Caudate nucleus (tissue), 63 donors: ENCODE measurements at places on chromosomes 2 and 18.

DNA sequence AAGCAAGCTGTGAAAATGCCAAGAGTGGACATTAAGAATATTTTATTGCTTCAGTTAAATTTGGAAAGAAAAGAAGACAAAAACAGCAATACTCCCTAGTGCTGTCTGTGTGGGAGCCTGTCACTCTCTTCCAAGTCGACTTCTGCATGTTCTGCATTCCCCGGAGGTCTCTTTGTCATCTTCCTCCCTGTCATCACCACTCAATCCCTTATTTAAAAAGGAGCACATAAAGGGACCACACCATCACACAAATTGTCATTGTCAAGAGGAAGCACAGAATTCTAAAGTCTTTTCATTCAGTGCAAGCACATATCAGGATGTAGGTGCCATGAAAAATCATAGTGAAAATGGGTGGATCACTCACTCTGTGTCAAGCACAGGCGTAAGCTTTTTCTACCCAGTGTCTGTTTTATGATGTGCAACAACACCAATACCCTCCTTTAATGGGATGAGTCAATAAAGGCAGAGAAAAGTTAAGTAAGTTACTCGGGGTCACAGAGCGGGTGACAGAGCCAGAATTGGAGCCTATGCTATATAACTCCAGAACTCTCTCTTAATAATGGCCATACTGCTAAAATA lies 222.4 kb upstream of the HNMT start:
- no peak for DNase-seq

GRCh38 chr2:29723255-29724001 lies 198.0 kb downstream of the ALK start:
- no peak for DNase-seq

DNA sequence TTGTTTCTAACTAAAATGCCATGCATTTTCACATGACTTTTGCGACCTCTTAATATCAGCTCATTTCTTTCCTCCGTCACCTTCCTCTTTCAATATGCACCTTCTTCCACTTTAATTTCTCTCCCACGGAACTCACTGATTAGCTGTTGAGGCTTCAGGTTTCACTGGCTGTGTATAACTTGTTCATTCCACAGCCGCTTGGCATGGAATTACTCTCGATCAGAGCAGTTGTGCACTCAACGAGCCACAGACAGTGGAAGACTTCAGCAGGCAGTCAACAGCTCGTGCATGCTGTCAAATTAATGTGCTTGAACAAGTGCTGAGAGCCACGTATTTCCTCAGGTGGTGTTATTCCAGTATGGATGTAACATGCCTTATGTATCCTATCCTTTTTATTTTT lies 491.2 kb upstream of the DDX18 start:
- no peak for DNase-seq

GRCh38 chr2:144310484-144310883 lies 209.4 kb downstream of the ZEB2 start:
- DNase-seq: no peak

DNA sequence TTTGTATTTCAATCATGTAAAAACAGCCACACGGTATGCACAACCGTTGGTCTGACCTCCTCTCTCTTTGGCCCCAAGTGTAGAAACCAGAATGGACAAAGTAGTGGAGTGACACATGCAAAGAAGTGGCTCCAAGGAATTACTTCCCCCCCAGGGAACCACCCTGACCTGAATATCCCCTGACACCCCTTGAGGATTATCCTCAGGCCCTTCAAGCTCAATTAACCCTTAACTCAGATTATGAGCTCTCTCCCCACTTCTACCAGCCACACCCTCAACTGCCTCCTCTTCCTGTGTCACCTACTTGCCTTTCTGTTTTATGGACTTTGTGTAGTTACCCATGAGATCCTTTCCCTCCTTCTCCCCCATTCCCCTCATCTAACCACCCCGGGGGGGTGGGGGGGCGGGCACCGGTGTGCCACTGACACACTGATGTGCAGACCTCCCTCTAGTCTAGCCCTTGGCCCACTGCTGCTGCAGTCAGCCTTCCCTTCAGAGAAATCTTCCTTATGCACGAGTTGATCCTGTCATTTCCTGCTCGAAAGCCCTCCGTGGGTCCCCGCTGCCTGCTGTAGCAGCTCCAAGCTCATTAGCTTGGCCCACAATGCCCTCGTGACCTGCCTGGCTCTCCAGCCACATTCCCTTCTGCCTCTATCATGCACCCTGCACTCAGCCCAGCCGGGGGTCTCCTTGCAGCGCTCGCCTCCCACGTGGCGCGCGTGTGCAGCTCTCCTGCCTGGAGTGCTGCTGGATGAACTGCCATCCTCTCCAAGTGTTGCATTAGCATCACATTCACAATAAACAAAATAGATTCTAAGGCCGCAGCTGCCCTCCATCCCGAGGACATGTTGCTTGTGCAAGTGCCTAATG lies 40.1 kb upstream of the TMEM177 start:
- no peak for DNase-seq
